Choroid plexus epithelial cell (primary cell): ENCODE measurements at places on chromosomes 1 and 21.
A peak's percentile ranks its signal among the peaks of the same experiment; 100 is the strongest.

DNA sequence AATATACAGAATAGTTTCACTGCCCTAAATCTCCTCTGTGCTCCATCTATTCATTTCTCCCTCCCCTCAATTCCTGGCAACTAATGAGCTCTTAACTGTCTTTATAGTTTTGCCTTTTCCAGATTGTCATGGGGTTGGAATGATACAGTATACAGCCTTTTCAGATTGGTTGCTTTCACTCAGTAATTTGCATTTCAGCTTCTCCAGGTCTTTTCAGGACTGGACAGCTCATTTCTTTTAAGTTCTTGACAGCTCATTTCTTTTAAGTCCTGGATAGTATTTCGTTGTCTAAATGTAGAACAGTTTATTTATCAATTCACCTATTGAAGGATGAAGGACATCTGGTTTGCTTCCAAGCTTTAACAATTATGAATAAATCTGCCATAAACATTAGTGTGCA, 22.6 kb downstream of the KRTAP21-3 start:
- DNase-seq, result no peak

- no peak for DNase-seq
Measured at GRCh38 chr21:46154955-46155513, 345 bp downstream of the FTCD start.

- peak; percentile 13 for DNase-seq
Measured at GRCh38 chr1:170063109-170063826, 11.2 kb downstream of the KIFAP3 start.

DNA sequence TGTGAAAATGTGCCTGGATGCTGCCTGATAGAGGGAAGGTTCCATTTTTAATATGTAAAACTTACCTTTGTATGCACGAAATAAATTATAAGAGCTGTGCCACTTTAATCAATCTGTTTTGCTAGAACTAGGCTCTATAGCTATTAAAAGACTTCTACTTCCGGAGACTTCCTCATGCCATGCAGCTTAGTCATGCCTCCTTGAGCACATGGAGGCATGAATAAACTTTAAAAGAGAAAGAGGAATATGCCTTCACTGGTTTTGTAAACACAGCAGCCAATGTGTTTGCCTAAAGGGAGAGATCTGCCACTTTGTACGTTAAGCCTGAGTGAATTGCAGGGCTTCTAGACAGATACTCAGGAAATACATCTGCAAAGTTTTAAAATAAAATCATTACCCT, 604.6 kb downstream of the LRRIQ3 start:
- DNase-seq, result peak; percentile 5
